GM12892 (cell line): ENCODE measurements at places on chromosomes 6 and 20.

DNA sequence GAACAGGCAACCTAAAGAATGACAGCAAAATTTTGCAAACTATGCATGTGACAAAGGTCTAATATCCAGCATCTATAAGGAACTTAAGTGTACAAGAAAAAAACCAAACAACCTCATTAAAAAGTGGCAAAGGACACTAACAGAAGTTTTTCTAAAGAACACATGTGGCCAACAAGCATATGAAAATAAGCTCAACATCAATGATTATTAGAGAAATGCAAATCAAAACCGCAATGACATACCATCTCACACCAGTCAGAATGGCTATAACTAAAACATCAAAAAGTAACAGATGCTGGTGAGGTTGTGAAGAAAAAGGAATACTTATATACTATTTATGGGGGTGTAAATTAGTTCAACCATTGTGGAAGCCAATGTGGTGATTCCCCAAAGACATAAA is 5.5 kb downstream of the RFPL4B start:
- no peak for DNase-seq

DNA sequence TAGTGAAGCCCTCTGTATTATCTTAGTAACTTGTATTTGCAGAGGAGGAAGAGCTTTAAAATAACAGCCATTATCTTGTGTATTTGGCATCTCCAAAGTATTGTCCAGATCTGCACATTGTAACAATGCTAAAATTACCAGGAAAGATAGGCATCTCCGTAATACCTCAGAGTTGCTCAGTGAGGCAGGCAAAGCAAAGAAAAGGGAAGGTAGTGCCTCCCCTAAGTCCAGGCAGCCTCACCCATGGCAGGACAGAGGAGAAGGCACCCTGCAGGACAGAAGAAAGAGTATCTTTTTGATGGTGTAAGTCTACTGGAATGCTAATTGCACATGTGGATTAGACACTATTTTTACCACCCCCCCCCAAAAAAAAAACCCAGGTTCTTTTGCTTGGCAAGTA is 13.6 kb upstream of the SSTR4 start:
- DNase-seq, result no peak

GRCh38 chr6:47064274-47064673 is 22.1 kb upstream of the ADGRF1 start:
- no peak for DNase-seq

GRCh38 chr6:85460154-85460920 is 10.5 kb downstream of the NT5E start:
- DNase-seq, result no peak

GRCh38 chr20:17236766-17237165 is 9.9 kb downstream of the PCSK2 start:
- DNase-seq, result no peak

DNA sequence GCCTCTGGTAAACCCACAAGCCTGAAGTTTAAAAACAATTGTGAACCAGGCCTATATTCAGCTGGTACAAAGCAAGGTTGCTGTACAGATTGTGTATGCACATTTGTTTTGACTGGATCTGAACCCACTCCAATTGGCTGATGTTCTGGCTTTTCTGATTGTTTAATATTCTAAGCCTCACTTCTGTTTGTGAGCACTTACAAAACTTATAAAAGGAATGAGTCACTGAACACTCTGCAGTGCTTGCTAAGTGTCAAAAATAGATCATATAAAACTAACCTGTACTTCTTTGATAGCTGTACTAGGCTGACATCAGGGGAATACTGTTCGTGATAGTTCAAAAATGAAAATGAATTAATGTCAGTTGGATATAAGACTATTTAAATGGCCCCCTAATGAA is 12.1 kb downstream of the COL21A1 start:
- no peak for DNase-seq

DNA sequence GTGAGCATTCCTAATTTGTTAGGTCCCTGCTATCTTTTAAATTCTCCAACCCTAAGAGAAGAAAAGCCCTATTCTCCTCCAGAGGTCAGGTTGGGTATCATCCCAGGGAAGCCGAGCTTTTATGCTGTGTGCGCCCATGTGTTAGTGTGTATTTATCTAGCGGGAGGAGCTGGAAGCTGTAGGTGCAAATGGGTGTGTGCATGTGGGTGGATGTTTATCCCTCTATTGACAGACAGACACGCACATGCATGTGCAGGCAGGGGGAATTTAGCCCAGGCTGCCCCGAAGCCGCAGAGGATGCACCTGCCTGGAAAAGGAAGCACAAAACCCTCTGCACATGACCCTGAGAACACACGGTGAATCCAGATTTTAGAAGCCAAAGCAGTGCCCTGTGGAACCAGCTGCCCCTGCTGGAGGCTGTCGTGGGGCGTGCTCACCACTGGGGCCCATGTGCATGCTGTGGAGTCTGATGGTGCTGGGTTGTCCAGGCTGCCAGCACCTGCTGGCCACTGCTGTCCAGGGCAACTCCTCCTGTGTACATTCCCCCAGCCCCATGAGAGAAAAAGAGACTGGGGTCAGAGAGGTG is 397.5 kb downstream of the TAF4 start:
- no peak for DNase-seq

DNA sequence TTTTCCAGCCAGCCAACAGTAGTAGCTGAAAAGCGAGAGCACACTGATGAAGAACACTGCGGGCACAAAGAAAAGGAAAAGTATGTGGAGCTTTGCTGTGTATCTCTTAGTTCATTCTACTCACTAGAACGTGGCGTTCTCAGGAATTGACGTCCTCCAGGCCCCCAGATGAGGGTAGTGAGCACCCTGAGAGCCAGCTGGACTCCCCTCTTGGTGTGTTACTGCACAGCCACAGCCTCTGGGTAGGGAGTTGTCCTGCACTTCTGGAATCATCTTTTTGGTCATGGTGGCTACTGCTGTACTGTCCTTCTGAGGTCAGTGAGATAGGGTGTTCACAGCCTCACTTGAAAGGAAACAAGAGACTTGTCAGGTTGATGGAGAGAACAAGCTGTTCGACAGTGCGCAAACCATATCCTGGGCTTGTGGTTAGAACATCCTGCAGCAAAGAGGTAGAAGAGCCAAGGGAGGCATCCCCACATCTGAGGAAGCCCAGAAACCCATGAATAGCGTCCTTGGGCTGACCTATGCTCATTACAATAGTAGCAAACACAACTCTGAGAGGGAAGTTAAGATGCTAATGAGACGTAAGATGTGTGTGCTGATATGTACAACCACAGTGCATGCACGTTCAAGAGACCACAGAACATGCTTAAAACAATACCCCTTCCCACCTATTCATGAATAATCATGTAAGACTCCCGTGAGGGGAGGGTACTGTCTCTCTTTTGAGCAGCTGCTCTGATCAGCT is 14.6 kb upstream of the HLA-F start:
- no peak for DNase-seq

DNA sequence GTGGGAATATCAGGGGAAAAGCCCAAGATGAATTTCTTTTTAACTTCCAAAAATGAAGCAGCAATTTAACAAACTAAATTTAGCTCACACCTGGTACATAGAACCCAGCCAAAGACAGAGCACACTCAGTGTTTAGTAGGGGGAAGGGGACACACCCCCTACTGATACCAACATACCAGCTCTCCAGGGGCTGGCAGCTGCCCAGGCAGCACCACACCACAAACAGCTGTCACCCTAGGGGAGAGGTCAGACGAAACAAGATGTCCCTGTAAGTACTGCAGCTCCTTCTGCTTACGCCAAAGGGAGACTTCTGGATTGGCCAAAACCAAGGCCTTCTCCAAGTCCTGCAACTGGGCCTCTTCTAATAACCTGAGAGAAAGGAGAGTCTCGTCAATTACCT is 26.0 kb downstream of the MDN1 start:
- DNase-seq, result no peak

DNA sequence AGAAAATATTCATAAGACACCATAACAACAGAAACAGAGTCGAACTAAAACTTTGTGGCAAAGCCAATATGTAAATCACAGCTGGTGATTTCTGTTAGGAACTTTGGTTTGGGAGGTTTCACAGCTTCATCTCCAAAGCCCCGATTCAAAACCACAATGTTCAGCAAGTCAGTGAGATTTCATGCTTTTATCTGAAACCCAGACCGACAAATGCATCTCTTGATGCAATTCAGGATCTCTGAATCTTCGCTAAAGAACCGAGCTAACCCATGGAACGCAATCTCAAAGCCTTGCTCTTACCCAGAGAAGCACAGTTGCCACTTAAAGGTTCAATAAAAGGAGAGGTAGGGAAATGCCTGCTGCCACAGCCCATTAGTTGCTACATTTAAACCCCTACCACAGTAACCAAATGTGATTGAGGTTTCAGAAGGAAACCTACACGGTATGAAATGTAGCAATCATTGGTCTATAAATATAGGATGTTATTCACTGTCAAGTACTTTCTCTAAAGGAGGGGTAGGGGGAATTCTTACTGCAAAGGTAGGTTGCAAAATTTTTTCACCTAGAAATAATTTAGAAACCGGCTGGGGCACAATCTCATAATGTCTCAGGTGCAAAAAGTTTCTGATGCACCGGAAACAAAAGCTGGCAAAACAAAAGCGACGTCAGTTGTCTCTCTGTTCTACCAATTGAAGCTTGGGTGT is 381.0 kb upstream of the ARID1B start:
- DNase-seq, result peak; percentile 22

- no peak for DNase-seq
These were observed 1.3 kb upstream of the FOXC1 start for GRCh38 chr6:1608222-1609040.

DNA sequence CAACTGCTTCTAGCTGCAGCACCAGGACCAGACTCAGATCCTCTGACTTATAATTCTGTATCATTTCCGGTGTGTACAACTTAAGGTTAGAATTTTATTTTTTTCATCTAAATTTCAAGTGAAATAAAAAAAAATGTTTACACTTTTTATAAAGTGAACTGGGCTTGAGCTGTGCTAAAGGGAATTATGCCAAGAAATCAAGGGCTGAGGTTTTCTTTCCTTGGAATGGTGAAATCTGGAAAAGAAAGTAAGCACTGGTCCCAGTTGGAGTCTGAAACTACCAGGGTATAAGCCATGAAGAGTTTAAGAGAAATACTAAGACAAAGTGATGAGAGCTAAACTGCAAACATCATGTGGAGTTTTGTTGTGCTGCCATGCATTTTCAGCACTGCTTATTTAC is 21.7 kb upstream of the FYN start:
- DNase-seq, result no peak

GRCh38 chr6:125104425-125104824 is 49.1 kb upstream of the TPD52L1 start:
- DNase-seq, result no peak

- no peak for DNase-seq
These were observed 9.4 kb upstream of the STX11 start for GRCh38 chr6:144140867-144141266.

DNA sequence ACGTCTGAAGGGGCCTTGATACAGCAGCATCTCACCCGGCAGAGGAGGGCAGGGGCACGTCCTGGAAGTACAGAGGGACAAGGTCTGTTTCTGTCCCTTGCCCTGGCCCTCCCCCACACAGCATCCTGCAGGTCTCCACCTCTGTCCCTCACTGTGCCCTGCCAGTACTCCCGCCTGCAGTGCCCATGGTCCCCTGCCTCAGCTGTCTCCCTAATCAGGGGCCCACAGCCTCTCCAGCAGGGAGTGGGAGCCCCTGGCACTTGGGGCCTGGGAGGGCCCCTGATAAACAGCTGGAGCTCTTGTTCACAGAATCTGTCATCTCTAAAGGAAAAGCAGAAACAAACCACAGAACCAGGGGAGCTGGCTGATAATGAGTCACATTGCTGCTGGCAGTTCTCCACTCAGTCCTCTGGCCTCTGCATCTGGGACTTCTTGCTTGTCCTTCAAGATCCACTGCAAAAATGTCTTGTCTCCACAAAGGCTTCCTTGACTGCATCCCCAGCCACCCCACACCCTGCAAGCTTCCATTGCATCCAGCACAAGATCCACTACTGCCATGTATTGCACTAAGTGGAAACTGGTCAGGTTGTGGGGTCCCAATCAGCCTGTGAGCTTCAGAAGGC is 33.2 kb upstream of the TAF8 start:
- no peak for DNase-seq

GRCh38 chr6:19771753-19772336 is 65.3 kb upstream of the ID4 start:
- no peak for DNase-seq

GRCh38 chr6:36947570-36948351 is 6.8 kb upstream of the PI16 start:
- DNase-seq, result no peak

GRCh38 chr6:14707971-14708465 is 537.9 kb upstream of the JARID2 start:
- no peak for DNase-seq
